ENCODE measurements at places on chromosomes 7 and 10. TPM values are rescaled to one million over a fixed set of nuclear protein-coding genes. Genes with fewer than 3 reads are reported as not detected.

Gene ZKSCAN1
- total RNA-seq = 46.0 TPM

Gene CCDC136
- 7.2 TPM for total RNA-seq

Gene PPP1R17
- not detected for total RNA-seq

Gene PSPH
- 49.9 TPM for total RNA-seq

Gene SAMD9
- 30.4 TPM for total RNA-seq

Gene GBX1
- not detected for total RNA-seq

Gene AGR2
- total RNA-seq = not detected

GRCh38 chr7:11609096-11609670, 222.8 kb downstream of the THSD7A start:
- no peak for DNase-seq

DNA sequence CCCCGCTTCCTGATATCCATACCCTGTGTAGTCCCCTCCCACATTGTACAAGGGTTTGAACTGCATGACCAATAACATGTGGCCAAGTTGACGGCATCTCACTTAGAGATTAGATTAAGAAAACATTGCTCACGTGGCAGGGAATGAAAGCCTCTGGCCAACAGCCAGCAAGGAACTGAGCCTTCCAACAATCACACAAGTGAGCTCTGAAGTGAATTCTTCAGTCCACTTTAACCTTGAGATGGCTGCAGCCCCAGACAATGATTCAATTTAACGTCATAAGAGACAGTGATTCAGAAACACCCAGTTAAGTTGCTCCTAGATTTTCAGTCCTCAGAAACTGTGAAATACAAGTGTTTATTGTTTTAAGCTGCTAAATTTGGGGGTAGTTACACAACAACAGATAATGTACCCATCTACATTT, 165.9 kb upstream of the PLXNA4 start:
- DNase-seq = peak; percentile 86

- no peak for DNase-seq
Measured at GRCh38 chr7:36606153-36606975, 117.9 kb downstream of the AOAH start.

DNA sequence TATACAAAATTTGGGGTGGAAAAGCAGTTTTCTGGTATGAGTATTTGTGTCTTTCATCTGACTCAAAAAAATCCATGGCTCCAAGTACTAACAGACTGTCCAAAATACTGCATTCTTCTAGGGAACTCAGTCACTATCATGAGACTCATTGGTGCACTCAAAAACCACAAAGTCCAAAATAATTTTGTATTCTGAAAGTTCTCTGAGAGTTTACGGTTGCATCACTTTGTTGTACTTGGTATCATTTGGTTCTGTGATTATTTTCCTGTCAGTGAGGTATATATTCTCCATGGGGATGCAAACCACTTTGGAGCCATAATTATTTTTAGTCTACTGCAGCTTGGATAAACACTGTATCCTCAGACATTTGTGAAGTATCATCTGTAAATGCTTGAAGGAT, 28.0 kb upstream of the CABCOCO1 start:
- no peak for DNase-seq

DNA sequence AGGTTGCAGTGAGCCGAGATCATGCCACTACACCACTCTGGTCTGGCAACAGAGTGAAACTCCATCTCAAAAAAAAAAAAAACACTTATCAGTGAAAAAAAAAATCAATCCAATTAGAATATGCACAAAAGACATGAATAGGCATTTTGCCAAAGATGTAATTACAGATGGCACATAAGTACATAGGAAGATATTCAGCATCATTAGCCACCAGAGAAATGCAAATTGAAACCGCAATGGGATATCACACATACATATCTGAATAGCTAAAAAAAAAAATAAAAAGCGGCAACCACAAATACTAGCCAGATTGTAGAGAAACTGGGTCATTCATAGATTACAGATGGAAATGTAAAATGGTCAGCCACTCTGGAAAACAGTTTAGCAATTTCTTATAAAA, 1310.8 kb downstream of the XPNPEP1 start:
- DNase-seq = no peak

DNA sequence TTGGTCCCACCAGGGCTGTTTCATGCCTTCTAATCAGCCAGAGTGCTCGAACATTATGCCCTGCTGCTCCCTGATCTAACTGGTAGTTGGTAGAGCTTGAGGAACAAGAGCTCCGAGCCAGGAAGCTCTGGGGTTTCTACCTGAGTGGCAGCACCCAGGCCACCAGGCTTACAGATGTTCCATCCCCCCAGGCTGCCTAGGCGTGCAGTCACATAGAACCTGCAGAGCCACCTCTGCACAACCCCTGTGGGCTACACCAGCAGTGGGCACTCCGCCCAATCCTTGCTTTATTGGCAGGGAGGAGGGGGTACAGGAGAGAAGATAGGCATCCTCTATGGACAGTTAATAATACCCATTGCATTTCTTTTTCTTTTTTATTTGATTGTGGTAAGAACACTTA, 21.8 kb downstream of the MAP3K8 start:
- peak; percentile 8 for DNase-seq

DNA sequence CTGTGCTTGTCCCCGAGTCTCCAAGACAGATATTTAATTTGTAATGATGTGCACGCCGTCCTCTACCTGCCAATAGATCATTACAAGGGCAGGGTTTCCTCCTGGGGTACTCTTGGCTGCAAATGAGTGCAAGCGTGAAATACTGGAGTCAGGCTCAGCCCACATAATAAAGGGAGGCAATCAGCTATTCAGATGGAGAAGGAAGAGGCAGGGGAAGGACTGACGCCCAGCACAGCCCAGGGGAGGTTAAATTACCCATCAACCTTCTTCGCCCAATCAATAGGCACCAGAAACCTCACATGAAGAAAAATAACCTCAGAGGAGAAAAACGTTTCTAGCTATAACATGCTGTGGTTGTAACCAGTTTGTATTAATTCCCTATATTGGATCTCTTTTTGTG, 544.9 kb upstream of the ADARB2 start:
- peak; percentile 38 for DNase-seq

- DNase-seq = no peak
Measured at GRCh38 chr7:20438694-20439376, 108.1 kb downstream of the ITGB8 start.

DNA sequence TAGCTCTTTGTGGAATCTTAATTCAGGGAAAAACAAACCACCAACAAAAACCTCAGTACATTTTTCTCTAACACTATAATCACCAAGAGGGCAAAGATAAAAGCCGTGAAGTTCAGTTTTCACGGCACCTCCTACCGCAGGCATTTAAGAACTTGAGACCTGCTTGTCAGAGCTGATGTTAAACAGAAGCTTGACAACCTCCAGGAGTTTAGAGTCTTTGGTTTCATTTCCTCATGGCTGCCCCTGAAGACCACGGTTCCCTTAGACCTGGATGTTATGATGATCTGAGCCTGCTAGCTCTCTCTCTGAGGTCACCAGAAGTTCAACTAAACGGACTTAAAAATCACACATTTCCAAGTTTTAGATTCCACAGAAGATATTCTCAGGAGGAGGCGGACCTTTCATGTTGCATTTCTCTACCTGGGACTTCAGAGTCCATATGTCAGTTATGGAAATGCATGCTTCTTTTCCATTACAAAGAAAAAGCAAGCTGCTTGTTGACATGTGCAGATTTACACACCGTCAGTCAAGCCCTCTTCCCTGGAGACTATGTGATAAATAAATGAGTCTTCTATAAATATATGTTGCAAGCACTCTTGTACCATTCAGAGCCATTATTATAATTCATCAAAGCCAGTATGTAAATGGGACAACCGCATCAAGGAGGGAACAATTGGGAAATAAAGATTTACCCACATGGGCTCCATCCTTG, 258.0 kb downstream of the GFRA1 start:
- no peak for DNase-seq

GRCh38 chr10:97721871-97722780, 8.6 kb downstream of the MARVELD1 start:
- no peak for DNase-seq
